PC-3 (cell line): ENCODE measurements at places on chromosomes 5 and 9. TPM values are rescaled to one million over a fixed set of nuclear protein-coding genes. Genes with fewer than 3 reads are reported as not detected.
A peak's percentile ranks its signal among the peaks of the same experiment; 100 is the strongest.

GRCh38 chr9:100583014-100583802 lies 5.3 kb downstream of the CAVIN4 start:
- no peak for DNase-seq

- no peak for DNase-seq
Measured at GRCh38 chr5:1830571-1831228, 29.5 kb downstream of the NDUFS6 start.

- no peak for DNase-seq
Measured at GRCh38 chr5:98929710-98930298, 997 bp upstream of the CHD1 start.

GRCh38 chr9:94110821-94111252 lies 26.6 kb downstream of the PTPDC1 start:
- no peak for DNase-seq

TRIM36 gene
- 0.15 TPM in 1 of 2 replicates, not detected in the other for total RNA-seq

- DNase-seq: no peak
Measured at GRCh38 chr5:139575751-139576150, 14.6 kb downstream of the UBE2D2 start.

- DNase-seq: no peak
Measured at GRCh38 chr5:152058267-152058666, 133.6 kb upstream of the GLRA1 start.

LSM11 gene
- total RNA-seq: 5.0 and 5.1 TPM in 2 replicates

LEAP2 gene
- total RNA-seq: 0.36 TPM in 1 of 2 replicates, not detected in the other

SLC30A5 gene
- total RNA-seq: 54.7 and 55.3 TPM in 2 replicates

C5orf52 gene
- total RNA-seq: 0.84 TPM in 1 of 2 replicates, not detected in the other

DNA sequence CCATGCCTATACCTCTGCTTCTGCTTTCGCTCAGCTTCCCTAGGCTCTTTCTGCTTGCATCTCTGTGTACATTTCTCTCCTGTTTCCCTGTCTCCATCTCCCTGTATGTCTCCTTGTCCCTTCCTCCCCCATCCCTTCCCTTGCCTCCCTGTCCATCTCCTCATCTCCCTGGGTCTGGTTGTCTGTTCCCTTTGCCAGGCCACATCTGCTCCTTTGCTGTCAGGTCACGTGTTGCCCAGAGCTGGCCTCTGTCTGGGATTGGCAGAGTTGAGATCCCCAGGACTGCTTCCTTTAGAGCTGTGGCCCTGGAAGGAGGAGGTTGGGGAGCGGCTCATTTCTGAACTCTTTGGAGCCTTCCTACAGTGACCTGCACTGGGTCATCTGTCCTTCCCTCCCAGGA lies 31.8 kb upstream of the PTGS1 start:
- DNase-seq: no peak

GRCh38 chr9:72394066-72394465 lies 29.1 kb upstream of the ZFAND5 start:
- DNase-seq: no peak

DNA sequence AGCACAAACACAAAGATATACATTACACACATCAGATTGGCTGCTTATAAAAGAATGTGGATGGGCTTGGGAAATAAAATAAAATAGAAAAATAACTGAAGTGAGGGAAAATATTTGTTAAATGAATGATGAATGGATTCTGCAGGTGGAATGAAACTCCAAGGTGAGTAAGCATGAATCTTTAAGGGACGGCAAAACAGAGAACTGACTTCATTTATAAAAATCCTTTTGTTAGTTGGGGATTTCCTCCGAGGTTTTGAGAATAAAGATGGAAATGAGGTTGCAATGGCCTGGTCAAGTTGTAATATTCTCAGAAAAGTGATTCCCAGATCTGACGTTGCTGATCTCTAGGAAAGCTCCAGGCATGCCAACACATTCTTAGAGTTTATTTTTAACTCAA lies 20.9 kb upstream of the SEMA6A start:
- DNase-seq: no peak

NMUR2 gene
- not detected in 2 replicates for total RNA-seq

IL33 gene
- total RNA-seq: 1.6 and 2.7 TPM in 2 replicates

GRCh38 chr5:175493726-175494125 lies 15.4 kb downstream of the SFXN1 start:
- no peak for DNase-seq

DNA sequence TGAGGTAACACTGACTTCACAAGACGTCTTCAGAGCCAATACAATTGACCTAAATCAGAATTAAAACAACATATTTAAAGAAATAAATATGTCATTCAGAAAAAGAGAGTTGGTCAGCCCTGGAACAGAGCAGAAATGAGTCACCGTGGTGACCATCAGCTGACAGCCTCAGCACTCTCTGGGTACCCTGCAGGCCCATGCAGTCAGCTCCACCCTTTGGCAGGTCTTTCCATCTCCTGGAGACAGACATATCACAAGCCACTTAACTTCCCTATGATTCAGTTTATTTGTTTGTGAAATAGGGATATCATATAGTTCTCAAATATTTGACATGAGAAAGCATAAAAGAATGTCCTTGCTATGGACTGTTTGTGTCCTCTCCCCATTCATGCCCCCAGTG lies 151.6 kb upstream of the MEF2C start:
- peak; percentile 95 for DNase-seq

- no peak for DNase-seq
Measured at GRCh38 chr9:89079391-89079790, 88.1 kb downstream of the S1PR3 start.

GRCh38 chr9:93968451-93969327 lies 13.5 kb upstream of the BARX1 start:
- DNase-seq: peak; percentile 54

DNA sequence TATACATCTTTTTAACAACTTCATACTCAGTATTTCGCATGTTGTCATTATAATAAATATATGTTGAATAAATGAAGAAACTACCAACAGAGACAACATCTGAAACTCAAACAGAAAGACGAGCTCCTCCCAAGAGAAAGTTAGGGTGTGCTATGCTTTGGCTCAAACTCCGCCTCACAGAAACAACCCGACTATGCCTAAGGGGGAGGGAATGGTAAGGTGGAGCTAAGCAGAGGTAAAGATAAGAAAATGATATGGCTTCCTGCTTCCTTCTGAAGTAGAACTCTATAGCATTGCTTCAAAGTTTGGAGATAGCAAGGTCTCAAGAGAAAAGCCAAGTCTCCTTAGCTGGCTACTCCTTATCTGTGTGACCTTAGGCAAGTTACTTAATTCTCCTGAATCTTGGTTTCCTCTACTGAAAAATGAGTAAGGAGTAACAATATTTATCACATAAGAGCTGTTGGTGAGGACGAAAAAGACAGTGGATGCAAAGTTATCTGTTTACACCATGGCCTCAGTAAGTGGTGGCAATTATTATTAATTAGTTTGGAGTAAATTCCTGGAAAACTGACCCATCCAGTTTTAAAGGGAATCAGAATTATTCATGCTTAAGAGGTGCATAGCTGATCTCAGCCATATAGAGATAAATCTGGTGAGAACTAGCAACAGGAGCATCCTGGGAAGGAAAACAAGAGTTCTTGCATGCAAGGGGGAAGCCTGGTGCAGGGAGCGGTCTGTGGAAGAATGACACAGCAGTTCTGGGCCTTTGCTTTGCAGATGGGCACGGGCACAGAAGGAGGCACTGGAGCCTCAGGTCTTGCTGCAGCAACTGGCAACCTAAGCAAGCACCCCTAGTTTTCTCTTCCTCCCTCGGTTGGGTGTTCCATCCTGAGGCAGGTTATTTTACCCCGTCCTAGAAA lies 73.3 kb downstream of the GLIS3 start:
- DNase-seq: no peak

DNA sequence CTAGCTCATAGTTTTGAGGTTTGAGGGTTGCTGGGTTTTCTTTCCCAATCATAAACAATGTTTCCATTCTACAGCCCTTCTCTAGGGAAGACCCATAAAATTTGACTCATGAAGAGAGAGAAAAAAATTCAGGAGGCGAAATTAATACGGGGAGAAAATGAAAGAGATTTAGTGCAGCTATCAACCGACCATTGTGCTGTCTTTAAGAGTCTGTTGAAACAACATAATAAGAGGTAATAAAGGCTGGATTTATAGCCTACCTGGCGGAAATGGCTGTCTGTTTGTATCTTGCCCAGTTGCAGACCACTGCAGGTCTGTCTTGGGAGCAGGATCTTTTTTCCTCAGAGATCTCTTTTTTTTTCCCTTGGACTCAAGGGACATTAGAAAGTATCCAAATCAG lies 66.9 kb downstream of the TLR4 start:
- no peak for DNase-seq

DNA sequence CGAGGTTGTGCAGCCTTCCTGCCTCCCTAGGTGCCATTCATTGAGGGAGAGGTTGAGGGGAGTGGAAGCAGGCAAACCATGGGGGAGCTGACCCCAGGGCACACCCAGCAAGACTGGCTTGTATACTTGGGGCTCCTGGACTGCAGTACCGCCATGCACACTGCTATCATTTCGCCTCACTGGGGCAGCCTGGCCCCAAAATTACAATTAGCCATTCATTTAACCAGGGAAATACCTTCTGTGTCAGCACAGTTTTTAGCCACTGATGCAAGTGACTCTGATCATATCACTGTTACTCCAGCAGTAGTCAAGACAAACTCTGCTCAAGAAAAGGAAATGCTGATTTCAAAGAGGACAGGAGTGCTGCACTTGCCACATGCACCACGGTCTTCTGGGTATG lies 109.7 kb downstream of the TRIO start:
- DNase-seq: no peak

GRCh38 chr5:122153774-122154173 lies 24.4 kb downstream of the ZNF474 start:
- DNase-seq: no peak

DNA sequence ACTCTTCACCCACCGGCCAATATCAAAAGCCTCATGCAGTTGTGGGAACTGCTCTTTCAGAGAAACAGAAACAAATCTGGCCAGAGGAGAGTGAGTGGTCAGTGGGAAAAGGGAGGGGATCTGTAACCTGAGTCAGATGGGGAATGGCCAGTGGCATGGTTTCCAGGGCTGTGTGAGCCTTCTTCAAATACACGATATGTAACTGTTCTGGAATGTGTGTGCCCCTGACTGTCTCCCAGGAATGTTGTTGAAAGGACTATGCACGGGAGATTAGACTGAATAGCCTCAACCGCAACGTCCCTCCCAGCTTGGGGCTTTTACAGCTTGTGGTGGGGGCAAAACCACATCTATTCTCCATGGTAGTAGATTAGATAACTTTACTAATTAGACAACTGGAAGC lies 60.8 kb downstream of the SH3TC2 start:
- peak; percentile 100 for DNase-seq

DNA sequence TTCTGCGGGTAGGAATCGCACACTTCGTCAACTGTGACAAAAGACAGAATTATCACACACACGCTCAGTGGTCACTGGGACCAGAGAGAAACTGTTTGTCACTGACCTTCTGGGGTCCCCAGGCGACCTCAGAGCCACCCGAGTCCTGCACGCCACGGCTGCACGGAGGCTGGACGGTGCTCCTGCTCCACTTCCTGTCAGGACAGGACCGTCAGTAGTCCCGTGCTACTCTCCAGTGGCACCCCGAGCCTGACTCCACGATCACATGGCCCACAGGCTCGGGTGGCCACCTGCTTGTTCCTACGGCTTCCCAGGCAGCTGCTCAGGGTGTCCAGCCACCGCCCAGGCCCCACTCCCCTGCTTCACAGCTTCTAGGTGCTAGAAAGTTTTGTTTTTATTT lies 17.9 kb downstream of the MRNIP start:
- DNase-seq: no peak

GRCh38 chr5:57751710-57752109 lies 269.1 kb upstream of the ACTBL2 start:
- DNase-seq: no peak

ST8SIA4 gene
- total RNA-seq: 0.63 and 0.91 TPM in 2 replicates

DDX4 gene
- total RNA-seq: not detected in 2 replicates

CATSPER3 gene
- 0.40 TPM in 1 of 2 replicates, not detected in the other for total RNA-seq

DNA sequence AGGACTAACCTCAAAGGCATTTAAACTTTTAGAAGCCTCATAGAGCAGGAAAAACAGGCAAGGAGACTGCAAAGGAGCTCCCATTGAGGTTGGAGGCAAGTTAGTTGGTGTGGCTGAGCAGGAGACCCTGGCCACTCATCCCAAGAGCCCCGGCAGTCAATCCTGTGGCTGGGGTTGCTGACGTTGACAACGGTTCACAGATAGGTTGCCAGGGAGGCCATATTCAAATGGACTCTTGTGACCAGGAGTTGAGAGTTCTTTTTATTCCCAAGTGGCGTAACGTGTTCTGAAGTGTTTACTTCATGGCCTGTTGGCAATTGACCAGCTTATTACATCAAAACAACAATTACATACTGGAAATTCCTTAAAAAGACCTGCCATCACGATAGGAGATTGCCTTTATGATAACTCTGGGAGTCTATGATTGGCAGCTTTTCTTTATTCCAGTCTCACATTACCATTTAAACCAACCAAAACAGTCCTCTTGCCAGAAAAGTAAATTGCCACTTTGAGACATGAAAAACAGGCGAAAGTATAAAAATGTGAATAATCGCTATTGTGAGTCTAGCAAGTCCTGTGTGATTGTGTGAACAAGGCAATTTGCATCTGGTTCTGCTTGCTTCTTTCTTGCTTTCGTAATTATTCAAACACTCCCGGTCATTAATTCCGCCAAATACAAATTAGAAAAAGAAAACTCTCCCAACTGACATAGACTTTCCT lies 394.9 kb downstream of the MED10 start:
- DNase-seq: no peak

PCDHAC1 gene
- 4.8 and 6.2 TPM in 2 replicates for total RNA-seq

DNA sequence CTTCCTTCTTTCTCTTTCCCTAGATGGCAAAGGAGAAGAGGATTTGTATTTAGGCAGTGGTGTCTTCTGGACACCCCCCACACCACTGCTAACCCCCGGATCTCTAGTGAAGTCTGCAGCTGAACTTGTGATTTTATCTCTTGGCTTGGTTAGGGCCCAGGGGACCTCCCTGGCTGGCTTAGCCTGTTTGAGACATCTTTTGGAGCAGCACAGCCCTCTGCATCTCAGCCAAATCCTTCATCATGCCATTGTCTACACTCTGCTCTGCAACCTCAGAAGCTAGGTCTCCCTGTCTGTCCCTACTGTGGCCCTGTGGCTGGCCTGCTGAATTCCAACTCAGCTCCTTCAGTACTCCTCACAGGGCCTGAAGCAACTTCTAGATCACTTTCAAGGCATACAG lies 81.7 kb downstream of the MUSK start:
- DNase-seq: no peak

GRCh38 chr5:134606726-134607125 lies 25.9 kb downstream of the SAR1B start:
- DNase-seq: no peak

GRCh38 chr9:96425500-96426169 lies 7.5 kb upstream of the ZNF367 start:
- no peak for DNase-seq

- no peak for DNase-seq
Measured at GRCh38 chr9:121219530-121219929, 17.9 kb upstream of the RAB14 start.

PCDHB14 gene
- total RNA-seq: 0.58 and 0.87 TPM in 2 replicates

DNA sequence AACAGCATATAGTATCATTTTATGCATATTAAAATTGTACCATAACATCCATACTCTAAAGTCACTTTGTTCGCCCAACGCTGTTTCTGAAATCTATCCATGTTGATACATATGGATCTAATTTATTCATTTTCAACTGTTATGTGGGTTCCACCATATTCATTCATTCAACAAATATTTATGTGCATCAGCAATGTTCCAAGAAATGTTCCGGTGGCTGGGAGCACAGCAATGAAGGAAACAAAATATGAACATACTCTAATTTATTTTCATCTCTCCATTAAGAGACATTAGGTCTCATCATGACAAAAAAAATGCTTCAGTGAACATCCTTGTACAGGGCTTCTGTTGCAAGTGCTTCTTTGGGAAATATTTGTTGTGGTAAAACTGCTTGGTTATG lies 75.4 kb downstream of the MARCHF3 start:
- DNase-seq: no peak

C5orf22 gene
- 15.3 and 15.6 TPM in 2 replicates for total RNA-seq

- no peak for DNase-seq
Measured at GRCh38 chr5:65029178-65029577, 260.4 kb downstream of the CWC27 start.
